ENCODE measurements at places on chromosomes 12 and 14. TPM values are rescaled to one million over a fixed set of nuclear protein-coding genes. Genes with fewer than 3 reads are reported as not detected.

SPATS2 gene
- total RNA-seq: 14.5 TPM

EPYC gene
- not detected for total RNA-seq

SAMD4A gene
- total RNA-seq: 5.7 TPM

TMEM30B gene
- total RNA-seq: 0.47 TPM

APPL2 gene
- 18.2 TPM for total RNA-seq

GRCh38 chr12:90672081-90672480 is 282.9 kb downstream of the CCER1 start:
- no peak for DNase-seq

- DNase-seq: no peak
Observed at GRCh38 chr12:50636505-50636904, 127.4 kb upstream of the ATF1 start.

GRCh38 chr14:36944307-36945010 is 227.9 kb downstream of the SLC25A21 start:
- no peak for DNase-seq

GRCh38 chr12:65891987-65892481 is 67.8 kb downstream of the HMGA2 start:
- DNase-seq: no peak
